ENCODE measurements at places on chromosomes 12 and 14.
A peak's percentile ranks its signal among the peaks of the same experiment; 100 is the strongest.

GRCh38 chr12:29131539-29131938, 17.5 kb upstream of the FAR2 start:
- no peak for DNase-seq

GRCh38 chr12:10293570-10294227, 14.0 kb upstream of the KLRD1 start:
- no peak for DNase-seq

- DNase-seq, result no peak
Measured at GRCh38 chr12:27790179-27790578, 10.1 kb upstream of the MANSC4 start.

- DNase-seq, result no peak
Measured at GRCh38 chr12:10554228-10554755, 48.6 kb downstream of the EIF2S3B start.

DNA sequence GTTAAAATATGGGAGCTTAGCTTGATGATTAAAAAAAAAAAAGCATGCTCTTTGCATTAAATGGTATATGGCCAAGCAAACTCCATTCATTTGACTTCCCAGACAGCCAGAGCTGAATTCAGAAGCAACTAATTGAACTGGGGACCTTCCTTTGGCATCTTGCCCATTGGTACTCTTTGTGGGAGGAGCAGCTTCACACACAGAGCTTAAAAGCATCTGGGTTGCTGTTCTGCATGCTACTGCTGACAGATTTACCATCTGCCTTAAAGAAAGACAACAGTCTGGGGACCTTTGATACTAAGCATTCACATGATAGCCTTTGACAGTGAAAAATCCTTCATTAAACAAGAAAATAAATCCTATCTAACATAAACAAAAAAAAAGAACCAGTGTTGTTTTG, 977.9 kb downstream of the TMTC2 start:
- peak; percentile 12 for DNase-seq

DNA sequence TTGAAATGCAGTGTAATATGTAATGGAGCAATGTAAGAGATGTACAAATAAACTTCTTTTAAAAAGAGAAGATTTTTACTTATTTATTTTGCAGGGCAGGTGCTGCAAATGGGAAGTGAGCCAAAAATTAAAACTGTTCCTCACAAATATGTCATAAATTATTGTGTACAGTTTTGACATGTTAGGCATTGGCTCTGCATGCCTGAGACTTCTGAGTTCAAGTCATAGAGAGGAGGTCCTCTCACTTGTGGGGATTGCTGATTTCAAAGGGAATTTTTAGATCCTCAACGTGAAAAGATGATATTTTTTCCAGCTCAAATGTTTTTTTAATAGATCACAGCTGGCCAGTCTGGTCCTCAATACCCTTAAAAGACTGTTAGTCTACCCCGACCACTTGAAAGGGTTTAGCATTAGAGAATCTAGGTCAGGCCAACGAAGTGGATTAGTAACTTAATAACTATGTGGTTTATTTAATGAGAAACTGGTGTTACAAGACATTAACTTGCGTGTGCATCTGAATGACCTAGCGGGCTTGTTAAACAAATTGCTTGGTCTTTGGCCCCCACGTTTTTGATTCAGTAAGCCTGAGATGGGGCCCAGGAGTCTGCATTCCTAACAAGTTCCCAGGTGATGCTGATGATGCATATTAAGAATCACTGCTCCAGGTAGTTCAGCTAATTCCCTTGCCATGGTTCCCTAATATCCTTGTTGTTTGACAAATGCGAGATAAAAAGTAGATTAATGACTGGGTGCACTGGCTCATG, 30.9 kb upstream of the WDR89 start:
- peak; percentile 38 for DNase-seq

DNA sequence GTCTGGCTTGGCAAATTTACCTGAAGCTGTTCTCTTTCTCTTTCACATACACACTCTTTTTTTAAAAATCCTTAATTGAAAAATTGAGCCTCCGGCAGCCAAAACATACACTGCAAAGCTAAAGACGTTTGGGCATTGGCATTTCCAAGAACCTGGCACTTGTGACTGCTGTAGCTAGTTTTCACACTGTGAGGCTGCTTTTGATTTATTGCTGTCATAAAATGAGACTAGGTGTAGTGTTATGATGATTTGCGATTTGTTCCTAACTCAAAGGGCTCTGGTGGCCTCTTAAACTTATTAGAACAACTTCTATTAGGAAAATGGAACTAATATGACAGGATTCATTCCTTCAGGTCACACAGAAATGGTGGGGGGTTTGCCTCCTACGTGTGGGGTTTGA, 377.1 kb upstream of the FAR2 start:
- no peak for DNase-seq

DNA sequence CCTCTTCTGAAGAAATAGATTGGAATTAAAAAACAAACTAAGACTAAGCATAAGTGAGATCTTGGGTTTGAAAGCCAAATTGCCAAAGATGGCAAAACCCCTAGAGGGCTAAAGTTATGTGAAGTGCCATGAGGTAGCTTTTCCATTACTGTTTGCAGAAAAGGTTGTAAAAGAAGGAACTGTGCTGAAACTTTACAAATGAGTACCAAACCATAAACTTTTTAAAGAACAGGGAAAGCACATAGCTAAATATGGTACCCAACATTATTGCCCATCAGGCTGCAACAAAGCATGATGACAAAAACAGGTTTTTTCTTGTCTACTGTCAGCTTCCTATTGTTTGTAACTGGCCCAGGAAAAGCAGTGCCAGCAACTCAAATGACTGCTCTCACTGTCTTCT, 224.2 kb downstream of the RAD51B start:
- no peak for DNase-seq

DNA sequence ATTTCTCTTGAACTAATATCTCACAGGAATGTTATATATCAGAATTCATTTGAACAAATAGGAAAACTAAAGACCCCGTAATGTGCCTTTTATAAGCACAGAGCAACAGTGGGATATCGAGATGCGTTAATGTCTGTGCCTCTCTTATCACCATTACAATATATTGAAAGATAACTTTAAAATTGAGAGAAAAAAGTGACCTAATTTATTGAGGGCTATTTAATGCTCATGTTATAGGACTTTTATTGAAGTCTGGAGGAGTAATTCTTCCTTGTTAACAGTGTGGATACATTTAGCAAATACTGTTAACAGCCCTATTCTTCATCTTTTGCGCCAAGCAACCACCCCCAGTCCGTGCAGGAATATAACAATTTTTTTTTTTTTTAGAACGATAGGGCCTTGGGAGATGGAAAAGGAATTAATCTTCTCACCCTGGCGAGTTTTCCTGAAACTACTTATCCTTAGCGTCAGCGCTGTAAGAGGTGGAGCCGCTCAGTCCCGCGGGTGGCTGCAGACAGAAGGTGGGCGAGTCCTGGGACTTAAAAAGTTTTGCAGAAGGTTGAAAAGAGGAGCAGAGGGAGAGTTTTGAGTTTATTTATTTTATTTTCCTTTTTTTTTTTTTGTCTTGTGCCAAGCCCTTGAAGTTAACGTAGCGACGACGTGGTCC, 11.0 kb downstream of the FOXG1 start:
- no peak for DNase-seq

DNA sequence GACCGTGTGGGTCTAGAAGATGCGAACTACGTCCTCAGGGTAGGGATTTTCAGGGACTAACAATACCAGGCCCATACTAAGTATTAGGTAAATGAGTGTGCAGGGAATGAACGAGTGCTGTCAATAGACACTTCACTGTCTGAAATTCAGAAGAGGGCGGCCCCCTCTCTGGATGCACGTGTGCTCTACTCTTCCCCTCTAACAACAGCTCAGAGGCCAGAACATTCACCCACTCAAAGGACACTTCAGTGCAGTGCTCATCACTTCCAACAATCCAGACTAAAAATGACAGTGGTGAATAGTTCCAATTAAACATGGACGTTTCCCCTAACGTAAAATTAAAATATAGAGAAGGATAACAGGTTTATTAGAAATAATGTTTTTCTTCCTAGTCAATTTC, 199.9 kb downstream of the CALM1 start:
- DNase-seq, result no peak

DNA sequence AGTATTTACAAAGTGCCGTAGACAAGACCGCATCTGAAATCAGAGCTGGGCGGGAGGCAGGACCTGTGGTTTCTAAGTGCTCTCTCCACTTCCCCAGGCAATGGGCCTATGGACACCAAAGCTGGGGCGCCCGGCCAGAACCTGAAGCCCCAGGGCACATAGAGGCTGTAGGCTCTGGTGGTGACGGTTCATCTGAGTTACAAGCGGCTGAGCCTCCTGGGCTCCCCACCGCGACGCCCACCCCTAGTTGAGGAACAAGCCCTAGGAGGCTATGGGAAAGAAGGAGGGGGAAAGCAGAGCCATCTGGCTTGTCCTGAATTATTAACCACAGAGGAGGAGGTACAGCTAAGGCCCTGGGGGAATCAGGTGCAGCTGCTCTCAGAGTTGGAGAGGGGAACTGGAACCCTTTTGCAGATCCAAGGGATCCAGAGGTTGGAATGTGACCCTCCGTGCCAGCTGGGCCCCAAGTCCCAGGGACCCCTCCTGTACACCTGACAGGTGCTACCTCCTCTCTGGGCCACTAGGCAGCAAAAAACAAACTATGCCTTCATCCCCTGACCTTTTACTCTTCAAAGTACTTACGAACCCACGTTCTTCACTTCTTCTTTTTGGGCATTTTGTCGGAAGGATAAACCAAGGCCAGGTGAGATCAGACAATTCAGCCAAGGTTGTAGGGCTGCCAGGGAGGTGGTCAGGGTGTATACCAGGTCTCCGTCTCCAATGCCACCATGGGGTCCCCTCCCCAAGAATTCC, 77.2 kb downstream of the ARL6IP4 start:
- no peak for DNase-seq

DNA sequence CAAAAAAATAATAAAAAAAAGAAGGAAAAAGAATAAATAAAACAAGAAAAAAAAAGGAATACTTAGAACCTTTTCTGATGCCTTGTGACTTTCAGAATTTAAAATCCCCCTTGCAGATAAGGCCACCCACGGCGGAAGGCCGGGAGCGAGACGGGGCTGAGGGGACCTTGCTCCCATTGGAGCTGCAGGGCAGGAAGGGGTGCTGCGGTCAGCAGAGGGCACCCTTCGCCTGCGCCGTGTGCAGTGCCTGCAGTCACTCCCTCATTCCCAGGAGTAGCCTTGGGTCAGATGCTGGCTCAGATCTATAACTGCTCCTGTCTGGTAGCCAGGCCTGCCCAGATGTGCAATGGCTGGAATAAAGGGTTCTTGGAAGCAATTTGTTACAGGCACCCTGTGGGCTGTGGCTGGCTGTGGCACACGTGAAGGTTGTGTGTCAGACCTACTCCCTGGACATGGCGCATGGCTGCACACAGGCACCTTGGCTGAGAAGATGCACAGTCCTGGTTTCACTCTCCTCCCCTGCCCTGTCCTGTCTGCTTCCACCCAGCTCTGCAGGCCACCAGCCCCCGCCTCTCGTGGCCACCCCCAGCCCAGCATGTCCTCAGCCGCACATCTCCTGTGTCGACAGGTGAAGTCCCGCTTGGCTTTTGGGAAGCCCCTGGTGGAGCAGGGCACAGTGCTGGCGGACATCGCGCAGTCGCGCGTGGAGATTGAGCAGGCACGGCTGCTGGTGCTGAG, 13.4 kb upstream of the ALDH2 start:
- no peak for DNase-seq

- no peak for DNase-seq
Measured at GRCh38 chr14:90491911-90492531, 95.2 kb downstream of the CALM1 start.

- no peak for DNase-seq
Measured at GRCh38 chr14:55739967-55740648, 160.1 kb downstream of the KTN1 start.

DNA sequence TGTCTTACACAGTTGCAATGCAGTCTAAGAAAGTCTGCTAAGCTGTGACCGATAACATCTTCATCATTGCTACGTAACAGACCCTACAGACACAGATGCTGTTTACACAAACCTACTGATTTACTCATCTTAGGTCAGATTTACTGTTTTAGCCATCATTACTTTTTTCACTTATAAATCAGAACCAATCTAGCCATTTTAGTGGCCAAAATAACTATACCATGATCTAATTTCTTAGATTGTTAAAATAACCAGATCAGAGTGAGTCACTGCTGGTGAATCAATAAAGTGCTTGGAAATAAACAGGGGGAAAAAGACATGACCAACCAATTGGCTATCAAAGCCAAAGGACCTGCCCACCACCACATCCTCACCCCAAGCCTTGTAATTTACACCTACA, 57.0 kb upstream of the FOXN3 start:
- no peak for DNase-seq

- no peak for DNase-seq
Measured at GRCh38 chr12:7793211-7793610, 4.0 kb downstream of the NANOG start.

GRCh38 chr14:92717571-92718042, 30.8 kb downstream of the LGMN start:
- DNase-seq, result no peak

GRCh38 chr14:58792416-58792815, 154.7 kb downstream of the DACT1 start:
- no peak for DNase-seq

DNA sequence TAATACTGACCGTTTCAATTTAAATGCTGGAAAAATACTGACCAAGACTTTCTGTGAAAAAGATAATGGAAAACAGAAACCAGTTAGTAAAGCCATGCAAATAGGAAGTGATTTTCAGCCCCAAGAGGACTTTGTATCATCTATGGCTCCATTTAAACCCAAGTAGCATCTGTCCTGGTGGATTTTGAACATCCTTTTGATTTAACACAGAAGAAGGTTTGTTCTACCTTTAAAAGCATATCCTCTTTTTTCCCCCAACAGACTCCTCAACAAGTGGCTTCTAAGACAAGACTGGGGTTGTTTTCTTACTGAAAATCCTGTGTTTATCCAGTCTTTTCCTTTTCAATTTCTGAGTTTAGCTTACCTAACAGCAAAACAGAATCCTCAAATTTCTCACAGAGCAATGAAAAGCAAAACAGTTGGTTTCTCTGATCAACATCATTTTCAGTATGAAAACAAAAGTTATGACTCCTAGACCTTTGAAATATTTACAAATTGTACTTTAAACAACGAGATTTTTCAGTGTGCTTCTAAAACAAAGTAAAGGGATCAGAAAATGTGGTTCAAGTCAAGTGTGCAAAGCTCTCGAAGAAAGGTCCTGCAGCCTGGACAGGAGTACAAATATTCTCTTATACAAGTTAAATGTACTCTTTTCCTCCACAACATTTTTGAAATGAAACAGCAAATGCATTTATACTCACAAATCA, 2.9 kb downstream of the PHLDA1 start:
- DNase-seq, result no peak

DNA sequence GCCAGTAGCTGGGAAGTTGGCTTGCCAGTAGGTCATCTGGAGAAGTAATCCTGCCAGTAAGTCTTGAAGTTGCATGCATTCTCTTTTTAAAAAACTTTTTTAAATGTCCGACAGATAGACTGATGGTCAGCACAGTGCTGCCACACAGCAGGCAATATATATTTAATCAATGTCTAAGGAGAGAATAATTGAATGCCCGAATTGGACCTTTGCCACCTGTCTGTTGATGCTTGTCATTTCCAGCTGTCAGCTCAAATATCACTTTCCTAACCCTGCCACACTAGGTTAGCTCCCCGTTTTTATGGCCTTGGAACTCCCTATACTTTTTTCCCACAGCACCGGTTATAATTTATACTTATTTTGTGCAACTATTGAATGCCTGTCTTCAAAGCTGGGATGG, 2.1 kb upstream of the SLC15A4 start:
- no peak for DNase-seq

Data from right renal cortex interstitium (tissue), 3 donors.